Activated CD4-positive, alpha-beta T cell treated with anti-CD3 and anti-CD28 coated beads for 48 hours (primary cell): ENCODE measurements at places on chromosomes 5 and 9.

GRCh38 chr5:83400701-83401100 lies 70.8 kb upstream of the VCAN start:
- no peak for DNase-seq

GRCh38 chr5:171418316-171418981 lies 998 bp upstream of the FGF18 start:
- DNase-seq = peak; percentile 71

- no peak for DNase-seq
Measured at GRCh38 chr5:149583394-149583793, 2.1 kb downstream of the ARHGEF37 start.

DNA sequence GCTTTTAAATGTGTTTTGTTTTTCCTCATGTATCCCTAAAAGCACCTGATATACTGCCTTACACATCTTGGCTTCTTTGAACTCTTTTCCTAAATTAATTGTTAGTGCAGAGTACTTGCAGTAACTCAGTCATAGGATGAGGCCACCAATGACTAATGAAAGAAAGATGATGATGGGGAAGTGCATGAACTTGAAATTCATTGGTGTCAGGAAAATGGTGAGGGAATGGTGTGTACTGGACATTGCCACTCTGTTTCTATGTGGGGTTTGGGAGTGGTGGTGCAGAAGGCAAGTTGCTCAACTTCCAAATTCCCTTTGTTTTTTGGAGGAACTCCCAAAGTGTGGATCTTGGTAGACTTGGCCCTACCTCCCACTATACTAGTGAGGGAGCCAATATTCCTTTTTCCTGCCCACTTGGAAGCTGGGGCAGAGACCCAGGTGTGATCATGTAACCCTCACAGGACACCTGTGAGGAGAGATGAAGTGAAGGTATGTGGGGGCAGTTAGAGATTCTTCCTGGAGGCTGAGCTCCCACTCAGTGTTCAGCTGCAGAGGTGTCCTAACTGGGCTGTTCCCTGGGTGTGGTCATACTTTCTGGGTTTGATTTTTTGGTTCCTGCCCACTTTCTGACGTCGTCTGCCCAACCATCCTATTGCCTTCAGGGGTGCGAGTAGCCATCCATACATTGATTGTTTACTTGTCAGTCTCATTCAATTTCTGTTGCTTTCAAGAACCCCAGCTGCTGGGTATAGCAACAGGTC lies 298.5 kb downstream of the MAST4 start:
- no peak for DNase-seq

- DNase-seq = no peak
Measured at GRCh38 chr5:121628783-121629182, 222.9 kb upstream of the FTMT start.

DNA sequence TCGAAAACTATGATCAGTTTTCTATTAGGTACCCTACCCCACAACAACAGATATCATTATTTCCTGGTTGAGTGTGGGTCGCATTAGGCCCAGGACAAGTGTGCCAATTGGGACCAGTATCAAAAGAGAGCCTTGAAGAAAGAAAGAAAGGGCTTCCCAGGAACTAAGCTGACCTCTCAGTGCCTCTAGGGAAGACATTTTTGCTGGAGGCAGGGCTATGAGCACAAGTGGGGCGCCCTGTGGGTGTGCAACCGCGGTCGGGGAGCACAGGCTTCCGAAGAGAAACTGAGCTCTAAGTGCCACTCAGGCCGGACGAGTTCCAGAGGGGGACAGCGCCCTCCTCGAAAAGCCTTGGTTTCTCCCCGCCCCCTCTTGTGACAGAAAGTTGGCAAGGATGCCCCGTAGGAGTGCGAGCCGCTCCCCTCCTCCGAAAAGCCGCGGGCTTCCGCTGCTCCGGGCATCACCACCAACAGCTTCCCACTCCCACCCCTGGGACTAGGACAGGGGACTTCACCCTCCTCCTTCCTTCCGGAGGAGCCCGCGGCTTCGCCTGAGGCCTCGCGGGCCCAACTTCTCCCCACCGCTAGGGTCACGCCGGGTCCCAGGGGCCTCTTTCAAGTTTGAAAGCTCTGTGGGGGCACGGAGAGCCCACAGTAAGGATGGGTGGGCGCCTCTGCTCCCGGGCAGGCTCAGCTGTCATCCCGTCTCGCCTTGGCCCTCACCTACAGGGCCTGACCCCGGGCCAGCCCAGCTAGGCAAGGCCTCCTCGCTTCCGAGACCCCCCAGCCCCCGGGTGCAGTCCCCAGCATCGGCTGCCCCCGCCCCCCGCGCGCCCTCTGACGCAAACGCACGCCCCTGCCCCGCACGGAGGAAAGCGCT lies 2.0 kb downstream of the NR2F1-AS1 start:
- DNase-seq = no peak

GRCh38 chr5:170296935-170297588 lies 515 bp downstream of the LCP2 start:
- DNase-seq = no peak

DNA sequence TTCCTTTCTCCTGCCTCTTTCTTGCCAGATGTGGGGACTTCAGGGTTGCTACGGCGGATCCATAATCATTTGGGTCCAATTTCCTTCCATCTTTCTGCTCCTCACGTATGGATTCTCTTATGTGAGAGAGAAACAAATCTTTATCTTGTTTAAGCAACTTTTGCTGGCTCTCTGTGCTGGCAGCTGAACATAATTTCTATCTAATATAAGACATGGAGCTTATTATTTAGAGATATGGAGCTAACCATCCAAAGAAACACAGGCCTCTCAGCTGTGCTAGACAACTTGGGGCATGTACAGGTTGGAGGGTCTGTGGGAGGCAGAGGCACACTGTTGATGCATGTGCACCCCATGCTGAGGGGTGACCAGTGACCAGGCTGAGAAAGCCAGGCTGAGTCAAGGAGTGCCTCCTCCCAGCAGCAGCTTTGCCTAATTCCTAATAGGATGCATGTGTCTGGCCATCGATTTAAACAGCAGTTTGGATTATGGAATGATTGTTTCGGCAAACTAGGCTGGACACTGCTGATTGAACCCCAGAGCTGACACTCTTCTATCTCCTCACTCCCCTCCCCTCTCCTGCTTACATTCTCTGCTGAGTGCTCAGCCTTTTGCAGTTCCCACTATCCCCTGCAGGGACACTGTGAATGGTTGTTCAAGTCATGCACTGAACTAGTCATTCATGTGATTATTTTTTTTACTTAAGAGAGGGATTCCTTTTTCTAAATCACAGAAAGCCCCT lies 195.8 kb downstream of the ERCC6L2 start:
- DNase-seq = peak; percentile 42

- DNase-seq = no peak
Measured at GRCh38 chr9:90926936-90927335, 125.3 kb downstream of the SYK start.

DNA sequence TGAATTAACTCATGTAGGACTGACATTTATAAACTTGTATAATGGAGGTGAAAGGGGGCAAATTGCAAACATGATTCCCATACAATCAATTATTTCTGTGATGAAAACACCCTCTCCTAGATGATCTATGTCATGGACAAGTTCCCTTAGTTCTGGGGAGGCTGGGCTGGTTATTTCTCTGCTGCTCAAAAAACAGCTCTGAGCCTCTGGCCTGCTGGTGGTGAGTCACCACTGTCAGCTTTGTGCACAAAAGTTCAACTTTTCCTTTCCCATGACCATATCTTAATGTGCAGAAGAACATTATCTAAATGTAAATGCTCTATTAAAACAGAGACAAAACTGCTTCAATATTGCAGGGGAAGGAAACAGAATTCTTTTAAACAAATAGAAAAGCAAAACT lies 85.0 kb downstream of the HMHB1 start:
- peak; percentile 6 for DNase-seq

GRCh38 chr5:54867310-54867944 lies 118.0 kb downstream of the ESM1 start:
- no peak for DNase-seq

- no peak for DNase-seq
Measured at GRCh38 chr9:137445930-137446431, 4.8 kb upstream of the ENTPD8 start.

DNA sequence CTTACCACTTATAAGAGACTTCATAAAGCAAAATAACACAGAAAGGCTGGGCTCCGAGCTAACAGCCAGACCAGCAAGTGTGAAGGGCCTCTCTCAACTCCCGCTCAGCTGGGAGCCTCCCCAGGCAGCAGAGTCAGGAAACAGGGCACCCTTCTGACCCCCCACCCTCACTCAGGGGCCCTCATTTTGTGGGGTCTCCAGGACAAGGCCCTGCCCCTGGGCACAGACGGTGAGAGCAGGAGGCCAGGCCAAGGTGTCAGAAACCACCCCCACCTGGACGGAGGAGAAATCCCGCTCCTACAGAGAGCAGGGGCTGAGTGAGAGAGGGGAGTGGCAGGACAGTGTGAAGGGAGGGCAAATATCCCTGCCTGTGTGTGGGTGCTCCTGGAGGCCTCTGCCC lies 135.8 kb upstream of the FOXD4L5 start:
- DNase-seq = no peak

- no peak for DNase-seq
Measured at GRCh38 chr9:69029535-69029934, 6.0 kb upstream of the FXN start.

DNA sequence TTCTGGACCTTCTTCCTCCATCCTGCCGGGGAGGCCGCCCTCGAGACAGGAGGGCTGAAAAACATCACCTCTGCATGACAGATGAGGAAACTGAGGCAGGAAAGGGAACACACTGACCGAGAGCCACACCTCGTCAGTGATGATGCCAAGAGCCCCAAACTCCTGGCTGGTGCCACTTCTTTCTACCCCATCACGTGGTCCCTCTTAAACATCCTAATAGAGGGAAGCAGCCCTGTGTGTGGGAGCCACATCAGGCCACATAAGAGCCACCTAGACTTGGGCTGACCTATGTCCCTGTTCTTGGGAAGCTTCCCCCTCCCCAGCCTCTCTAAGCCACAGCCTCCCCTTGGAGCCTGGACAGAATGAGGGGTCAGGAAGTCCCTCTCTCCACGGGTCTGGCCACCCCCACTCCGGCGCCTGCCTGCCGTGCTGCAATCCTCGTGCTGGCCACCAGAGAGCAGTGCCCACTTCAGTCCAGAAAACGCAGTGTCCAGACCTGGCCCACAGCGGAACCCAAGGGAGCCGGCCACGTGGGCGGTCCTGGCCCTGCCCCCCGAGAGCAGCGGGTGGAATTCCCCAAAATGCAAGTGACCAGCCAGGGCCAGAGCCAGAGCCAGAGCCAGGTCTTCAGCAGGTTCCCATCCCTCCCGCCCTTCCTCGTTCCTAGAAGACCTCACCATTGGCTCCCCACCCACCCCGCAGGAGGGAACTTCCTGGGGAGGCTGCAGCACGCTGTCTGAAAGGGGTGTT lies 54.7 kb upstream of the SARDH start:
- DNase-seq = peak; percentile 62

GRCh38 chr9:132498531-132499210 lies 83.7 kb upstream of the BARHL1 start:
- DNase-seq = no peak

GRCh38 chr9:106846857-106847256 lies 16.1 kb upstream of the ZNF462 start:
- DNase-seq = no peak

- DNase-seq = no peak
Measured at GRCh38 chr5:174665347-174665746, 59.0 kb upstream of the MSX2 start.

- DNase-seq = no peak
Measured at GRCh38 chr5:12284604-12285003, 380.4 kb upstream of the CTNND2 start.

GRCh38 chr9:137482094-137482781 lies 23.1 kb upstream of the NSMF start:
- DNase-seq = no peak

GRCh38 chr5:178465228-178465860 lies 124.8 kb downstream of the COL23A1 start:
- DNase-seq = no peak

DNA sequence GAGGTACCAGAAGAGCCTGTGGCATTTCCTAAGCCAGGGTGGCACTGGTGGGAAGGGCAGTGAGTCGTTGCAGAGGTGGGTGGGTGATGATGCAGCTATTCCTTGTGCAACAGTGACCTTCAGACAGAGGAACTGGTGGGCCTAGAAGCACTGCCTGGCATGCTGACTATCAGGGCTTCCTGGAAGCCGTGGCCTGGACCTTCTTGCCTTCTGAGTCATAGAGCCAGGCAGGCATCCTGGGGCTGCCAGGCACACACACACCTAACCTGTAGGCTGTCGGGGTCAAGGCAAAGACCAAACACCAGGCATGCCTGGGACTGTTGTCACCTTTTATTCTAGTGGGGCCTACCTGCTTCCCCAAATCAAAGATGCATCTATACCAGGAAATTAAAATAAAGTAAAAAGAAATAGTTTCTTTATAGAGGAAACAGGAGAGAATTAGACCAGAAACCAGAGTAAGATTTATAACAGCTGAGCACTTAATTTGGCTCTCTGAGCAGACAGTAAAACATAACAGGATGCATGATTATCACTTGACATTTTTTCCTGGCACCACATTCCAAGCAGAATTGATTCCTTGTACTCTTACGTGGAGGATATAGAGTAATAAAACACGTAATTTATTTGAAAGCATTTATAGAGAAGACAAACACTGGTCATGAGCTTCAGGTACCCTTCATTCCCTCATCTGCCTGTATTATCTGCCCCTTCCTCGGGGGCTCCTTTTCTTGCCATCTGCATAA lies 25.1 kb downstream of the NANS start:
- DNase-seq = peak; percentile 68

GRCh38 chr9:89000973-89001916 lies 10.0 kb downstream of the S1PR3 start:
- peak; percentile 90 for DNase-seq

GRCh38 chr5:125375143-125375542 lies 628.7 kb upstream of the ZNF608 start:
- no peak for DNase-seq

DNA sequence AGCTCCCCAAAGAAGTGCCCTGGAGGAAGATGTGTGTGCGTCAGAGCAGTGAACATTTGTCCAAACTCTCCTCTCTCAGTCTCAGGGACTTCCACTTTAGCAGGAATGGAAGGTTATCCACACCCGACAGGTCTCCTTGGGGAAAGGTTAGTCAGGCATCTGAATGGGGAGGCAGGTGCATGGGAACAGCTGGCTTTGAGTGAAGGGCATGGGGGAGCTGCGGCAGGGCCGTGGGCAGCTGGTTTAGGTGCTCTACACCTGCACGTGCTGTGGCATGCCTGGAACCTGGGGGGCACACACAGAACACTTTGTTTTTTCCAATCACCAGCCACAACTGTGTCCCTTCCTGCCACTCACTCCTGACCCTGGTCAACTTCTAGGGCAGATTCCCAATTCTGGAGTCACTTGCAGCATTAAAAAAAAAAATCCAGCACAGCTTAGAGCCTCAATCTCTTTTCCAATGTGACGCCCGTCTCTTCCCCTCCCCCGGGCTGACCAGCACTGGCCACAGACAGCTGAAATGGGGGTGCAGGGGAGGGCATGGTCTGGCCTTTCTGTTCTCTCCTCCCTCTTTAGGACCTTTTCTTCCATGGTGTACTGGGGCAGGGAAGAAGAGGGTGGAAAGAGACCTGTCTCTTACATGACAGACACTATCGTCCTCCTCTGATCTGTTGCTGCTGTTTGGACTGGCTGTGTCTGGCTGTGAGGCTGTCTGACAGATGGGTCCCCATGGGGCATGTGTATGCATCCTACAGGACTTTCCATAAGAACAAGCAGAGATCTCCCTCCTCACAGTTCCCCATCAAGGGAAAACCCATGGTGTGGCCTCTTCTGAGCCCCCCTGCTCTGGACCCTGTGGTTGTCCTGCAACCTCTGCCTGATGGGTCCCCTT lies 9.5 kb upstream of the IL3 start:
- no peak for DNase-seq
